Iris pigment epithelial cell (primary cell): ENCODE measurements at places on chromosomes 2 and 18.
A peak's percentile ranks its signal among the peaks of the same experiment; 100 is the strongest.

DNA sequence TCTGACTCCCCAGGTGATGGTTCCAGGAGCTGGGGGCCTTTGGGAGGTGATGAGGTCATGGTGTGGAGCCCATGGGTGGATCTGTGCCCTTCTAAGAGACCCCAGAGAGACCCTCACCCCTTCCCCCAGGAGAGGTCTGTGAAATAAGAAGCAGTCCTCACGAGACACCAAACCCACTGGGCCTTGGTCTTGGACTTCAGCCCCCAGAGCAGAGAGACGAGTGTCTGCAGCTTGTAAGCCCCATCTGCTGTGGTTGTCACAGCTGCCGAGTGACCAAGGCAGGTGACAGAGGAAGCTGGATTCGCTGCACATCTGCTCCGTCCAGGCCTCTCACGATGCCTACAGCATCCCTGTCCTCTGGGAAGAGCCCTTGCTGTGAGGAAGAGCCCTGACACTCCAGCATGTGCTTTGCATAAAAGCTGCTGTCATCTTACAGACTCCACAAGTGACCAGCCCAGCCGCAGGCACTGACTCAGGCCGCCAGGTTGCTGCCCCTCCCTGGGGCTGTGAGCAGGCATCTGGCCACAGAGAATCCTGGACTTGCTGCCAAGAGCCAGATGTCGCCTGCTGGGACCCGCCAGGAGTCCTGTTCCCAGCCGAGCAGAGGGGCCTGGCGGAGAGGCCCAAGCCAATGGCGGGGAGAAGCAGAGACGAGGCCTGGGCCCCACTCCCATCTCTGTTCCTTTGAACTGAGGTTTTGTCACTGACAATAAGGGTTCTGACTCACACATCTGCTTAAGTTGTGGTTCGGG lies 150.8 kb downstream of the PXDN start:
- no peak for DNase-seq

DNA sequence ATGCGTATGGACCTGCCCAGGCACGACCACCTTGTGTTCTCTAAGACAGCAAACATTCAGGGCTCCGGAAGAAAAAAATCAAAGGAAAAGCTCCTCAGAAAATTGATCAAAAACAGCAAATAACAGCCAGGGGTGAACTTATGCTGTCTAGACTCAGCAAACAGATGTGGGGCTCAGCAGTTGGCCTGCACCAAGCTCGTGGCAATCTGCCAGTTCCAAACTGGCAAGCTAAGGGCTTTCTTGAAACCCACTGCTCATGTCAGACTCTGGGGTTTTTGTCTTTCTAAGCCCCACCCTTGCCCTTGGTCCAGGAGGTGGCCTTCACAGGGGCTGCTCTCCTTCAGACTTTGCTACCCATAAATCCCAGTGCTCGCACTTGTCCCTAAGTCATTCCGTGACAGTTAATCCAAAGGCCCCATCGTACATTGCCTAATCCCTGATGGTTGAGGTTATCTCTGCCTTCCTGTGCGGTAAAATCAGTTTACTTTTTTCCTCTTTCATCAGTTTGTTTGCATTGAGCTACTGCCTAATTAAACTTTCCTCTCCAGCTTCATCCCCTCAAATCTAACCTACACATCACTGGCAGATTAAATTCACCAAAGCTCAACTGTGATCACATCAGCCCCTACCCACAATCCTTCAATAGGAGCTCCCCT lies 408.0 kb downstream of the LRATD1 start:
- DNase-seq: no peak

DNA sequence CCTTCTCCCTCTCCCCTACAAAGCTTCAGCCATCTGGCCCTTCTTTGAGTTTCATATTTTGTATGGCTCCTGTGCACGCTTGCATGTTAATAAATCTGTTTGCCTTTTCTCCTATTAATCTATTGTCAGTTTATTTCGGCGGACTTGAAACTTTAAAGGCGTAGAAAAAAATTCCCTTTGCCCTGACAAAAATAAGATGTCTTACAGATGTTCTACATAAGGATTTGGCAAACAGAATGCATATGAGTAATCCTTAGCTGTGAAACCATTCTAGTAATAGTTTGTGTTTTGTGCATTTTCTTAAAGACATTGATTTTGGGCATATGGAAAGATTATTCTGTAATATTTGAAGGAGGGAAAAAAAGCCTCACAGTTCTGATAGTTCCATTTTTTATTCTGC lies 15.0 kb upstream of the BMPR2 start:
- no peak for DNase-seq

- no peak for DNase-seq
These were observed 111.5 kb upstream of the UPP2 start for GRCh38 chr2:157990173-157990572.

DNA sequence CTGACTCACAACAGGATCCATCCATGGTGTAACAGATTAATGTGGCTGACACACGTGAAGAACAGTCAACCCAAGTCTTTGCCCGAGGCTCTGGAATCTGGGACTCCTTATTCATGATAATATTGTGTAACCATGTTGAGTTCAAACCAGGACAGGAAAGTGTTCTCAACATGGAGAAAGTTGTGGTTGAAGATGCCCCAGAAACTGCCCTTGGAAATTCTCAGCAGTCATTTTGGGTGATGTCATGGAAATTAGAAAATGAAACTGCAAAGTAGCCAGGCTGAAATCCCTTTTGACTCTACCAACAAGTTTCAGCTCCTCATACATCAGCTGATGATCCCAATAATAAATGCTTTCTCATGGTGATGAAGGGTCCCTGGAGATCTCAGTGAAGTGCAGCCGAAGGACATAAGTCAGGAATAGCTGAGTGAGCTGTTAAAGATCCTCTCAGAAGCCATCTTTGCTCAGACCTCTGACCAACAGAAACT lies 307.7 kb downstream of the TNS1 start:
- DNase-seq: peak; percentile 99

GRCh38 chr18:34794348-34794747 lies 84.2 kb downstream of the DTNA start:
- DNase-seq: no peak

GRCh38 chr2:29562896-29563295 lies 358.5 kb downstream of the ALK start:
- DNase-seq: peak; percentile 24

DNA sequence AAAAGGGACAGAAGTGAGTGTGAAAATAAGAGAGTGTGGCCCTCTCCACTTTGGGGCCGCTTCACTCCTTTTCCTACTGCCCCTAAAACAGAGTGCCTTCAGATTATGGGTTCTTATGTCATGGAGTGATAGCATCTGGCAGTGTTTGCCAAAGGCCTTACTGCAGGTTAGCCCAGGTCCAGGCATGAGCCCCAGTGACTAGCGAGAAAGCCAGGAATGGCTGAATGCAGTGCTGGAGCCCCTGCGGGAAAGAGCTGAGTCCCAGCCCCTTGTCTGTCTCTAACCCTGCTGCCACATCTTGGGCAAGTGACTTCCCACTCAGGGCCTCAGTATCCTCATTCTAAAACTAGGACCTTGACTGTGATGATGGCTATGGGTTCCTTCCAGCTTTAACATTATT lies 6.0 kb downstream of the IGFBP5 start:
- DNase-seq: no peak

DNA sequence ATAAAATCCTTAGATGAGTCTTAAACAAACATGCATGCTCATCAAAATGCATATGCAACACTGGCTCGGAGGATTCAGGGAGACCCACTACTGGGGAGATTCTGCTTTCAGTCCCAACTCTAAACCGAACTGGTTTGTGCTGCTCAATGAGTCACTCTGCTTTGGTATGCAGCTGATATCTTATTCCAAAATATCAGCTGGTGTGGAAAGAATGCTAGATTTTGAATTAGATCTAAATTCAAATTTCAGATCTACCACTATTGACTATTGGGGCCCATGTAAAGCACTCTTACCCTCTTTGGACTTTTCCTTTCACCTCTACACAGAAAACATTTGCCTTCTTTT lies 39.2 kb upstream of the TTN start:
- peak; percentile 10 for DNase-seq

DNA sequence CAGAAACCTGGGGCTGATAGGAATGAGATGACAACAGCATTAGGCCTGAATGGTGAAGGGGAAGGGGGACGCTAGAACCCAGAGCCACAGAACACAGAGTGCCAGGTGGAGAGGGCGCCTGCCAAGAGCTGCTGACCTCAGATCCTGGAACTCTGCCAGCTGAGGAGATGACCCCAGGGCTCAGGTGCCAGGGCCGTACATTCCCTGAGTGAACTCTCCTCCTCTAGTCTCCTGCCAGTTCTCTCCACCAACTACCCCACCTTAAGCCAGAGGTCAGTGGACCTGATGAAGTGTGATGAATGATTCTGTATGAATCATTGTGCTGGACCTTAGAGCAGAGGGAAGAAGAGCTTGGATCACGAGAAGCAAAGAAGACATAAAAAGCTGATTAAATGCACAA lies 1582.2 kb upstream of the ACVR2A start:
- DNase-seq: no peak

- DNase-seq: no peak
These were observed 28.5 kb downstream of the INPP4A start for GRCh38 chr2:98472961-98473746.

DNA sequence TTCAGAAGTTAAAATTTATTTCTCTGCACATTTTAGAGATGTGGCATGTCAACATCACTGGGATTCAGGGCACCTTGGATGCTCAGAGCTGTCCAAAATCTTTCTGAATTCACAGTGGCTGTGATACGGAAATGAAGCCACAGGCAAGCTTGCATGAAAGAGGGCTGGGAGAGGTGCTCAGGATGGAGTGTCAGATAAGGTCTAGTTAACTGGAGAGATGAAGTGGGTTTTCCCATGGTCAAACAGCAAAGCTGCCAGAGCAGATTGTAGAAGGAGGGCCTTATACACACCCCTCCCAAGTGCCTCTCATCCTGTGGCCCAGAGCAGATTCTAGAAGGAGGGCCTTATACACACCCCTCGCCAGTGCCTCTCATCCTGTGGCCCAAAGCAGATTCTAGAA lies 286.8 kb upstream of the PXDN start:
- no peak for DNase-seq
